ENCODE measurements at places on chromosomes 4 and X. TPM values are rescaled to one million over a fixed set of nuclear protein-coding genes. Genes with fewer than 3 reads are reported as not detected.

PASD1 gene
- not detected for total RNA-seq

NLGN3 gene
- 1.3 TPM for total RNA-seq

SLC16A2 gene
- total RNA-seq = 24.6 TPM

RELL1 gene
- total RNA-seq = 5.3 TPM

FRMD7 gene
- not detected for total RNA-seq

Measured in A549 treated with ZK216348 at 1 μM for 4 hours (cell line).